Globus pallidus (tissue), 1 donor: ENCODE measurements at places on chromosomes 2 and 18.

GRCh38 chr2:178008636-178009289 lies 63.8 kb downstream of the PDE11A start:
- DNase-seq = no peak

GRCh38 chr2:8115456-8115855 lies 566.4 kb upstream of the ID2 start:
- DNase-seq = no peak

GRCh38 chr18:2114765-2115164 lies 456.5 kb downstream of the METTL4 start:
- no peak for DNase-seq

DNA sequence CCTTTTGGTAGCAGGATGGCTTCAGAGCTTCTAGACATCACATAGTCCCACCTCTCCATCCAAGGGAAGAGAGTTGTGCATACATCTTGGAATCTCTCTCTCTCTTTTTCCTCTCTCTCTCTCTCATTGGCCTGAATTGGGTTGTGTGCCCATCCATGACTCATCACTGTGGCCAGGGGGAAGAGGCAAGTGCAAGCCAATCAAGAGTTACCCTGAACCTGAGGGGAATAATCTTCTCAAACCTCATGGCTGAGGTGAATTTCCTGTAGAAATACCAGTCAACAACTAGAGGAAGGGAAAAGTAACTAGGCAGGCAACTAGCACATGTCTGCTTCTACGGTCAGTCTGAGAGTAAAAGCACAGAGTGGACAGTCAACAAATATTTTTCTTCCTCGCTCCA lies 7.3 kb upstream of the CHN1 start:
- DNase-seq = no peak
